ENCODE measurements at places on chromosomes 2 and 18. TPM values are rescaled to one million over a fixed set of nuclear protein-coding genes. Genes with fewer than 3 reads are reported as not detected.

Gene VWC2L
- total RNA-seq = not detected

Gene ELOA2
- total RNA-seq = not detected

Gene CDK5R2
- total RNA-seq = not detected

Gene TLX2
- 0.16 TPM for total RNA-seq

Gene ACTR1B
- 150 TPM for total RNA-seq

Gene HSBP1L1
- total RNA-seq = 5.1 TPM

Gene CFAP210
- total RNA-seq = not detected

Gene PAIP2B
- total RNA-seq = 3.4 TPM

Gene POTEF
- total RNA-seq = not detected

Gene CCDC148
- not detected for total RNA-seq

Gene MBD1
- 69.0 TPM for total RNA-seq

Gene RUFY4
- total RNA-seq = 0.76 TPM

Gene CCL20
- total RNA-seq = 5.3 TPM

Gene KLHL14
- not detected for total RNA-seq

Gene C2orf72
- 5.1 TPM for total RNA-seq
